ENCODE measurements at places on chromosomes 16 and 17.

- DNase-seq: no peak
Measured at GRCh38 chr17:73482894-73483293, 161.4 kb downstream of the SDK2 start.

DNA sequence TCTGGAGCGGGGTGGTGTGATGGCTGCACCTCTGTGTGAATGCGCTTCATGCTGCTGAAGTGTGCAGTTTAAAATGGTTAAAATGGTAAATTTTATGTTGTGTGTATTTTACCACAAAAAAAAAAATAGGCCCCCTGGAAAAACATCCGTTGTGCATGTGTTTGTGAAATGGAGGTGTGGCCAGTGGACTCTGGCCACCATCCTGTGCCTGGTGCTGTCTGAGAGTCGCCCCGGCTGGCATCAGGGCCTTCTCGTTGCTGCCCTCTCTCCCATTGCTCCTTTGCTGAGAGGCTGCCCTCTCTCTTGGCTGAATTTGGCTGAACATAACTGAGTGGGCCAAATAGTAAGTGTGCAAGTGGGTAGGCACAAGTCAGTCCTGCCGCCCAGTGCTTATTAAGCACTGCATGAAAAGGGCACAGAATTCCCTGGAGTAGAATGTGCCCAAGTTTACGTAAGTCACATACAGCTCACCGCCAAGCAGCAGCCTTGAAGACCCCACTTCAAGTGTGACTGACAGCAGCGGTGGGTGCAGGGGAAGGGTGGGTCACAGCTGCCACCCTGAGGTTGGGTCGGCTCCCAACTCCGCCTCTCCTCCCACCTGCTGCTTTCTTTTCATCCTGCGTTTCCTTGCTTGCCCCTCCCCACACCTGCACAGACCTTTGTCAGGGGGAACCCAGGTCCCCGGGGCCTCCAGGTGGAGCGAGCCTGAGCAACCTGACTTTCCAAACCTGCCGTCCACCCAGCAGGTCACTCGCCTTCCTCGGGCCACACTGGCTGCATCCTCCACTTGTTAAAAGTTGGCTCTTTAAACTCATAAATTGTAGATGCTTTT, 46.8 kb downstream of the FOXK2 start:
- DNase-seq: no peak

GRCh38 chr16:77838597-77839255, 50.4 kb downstream of the VAT1L start:
- DNase-seq: no peak

- no peak for DNase-seq
Measured at GRCh38 chr16:14369734-14370598, 260.1 kb downstream of the PARN start.

DNA sequence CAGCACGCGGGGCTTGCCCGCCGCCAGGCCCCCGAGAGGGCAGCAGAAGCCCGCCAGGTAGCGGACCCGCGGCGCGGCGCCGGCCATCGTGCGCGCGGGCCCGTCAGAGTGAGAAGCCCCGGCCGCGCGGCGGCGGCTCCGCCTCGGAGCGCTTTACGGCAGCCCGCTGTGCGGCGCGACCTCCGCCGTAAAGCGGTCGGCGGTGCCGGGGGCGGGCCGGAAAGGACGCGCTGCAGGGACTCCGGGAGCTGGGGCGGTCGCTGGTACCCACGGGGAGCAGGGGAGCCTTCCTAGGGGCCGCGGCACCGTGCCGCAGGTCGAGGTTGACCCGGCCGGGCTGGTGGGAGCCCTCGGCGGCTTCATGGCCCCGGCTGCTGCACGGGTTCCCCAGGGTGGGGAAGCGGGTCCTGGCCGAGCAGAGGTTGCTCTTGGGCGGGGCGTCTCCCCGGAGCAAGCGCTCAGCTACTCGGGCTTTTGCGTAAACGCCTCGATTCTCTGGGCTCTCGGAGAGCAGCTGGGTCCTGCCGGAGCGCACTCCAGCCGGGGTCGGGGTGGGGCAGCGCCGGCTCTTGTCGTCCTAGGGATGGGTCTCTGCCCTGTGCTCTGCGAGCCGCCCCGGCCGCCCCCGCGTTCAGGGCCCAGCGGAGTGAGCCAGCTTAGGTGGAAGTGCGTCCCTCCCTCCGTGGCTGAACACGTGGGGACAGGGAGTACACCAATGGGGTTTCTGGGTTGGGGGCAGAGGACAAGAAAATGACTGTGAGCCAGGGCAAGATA, at the start of gene FAAP100:
Gene FAAP100 (minus strand): TSS at position 110 of the 774 bp plus-strand sequence. CDS start 23 bp downstream, at position 87.
- DNase-seq: no peak

DNA sequence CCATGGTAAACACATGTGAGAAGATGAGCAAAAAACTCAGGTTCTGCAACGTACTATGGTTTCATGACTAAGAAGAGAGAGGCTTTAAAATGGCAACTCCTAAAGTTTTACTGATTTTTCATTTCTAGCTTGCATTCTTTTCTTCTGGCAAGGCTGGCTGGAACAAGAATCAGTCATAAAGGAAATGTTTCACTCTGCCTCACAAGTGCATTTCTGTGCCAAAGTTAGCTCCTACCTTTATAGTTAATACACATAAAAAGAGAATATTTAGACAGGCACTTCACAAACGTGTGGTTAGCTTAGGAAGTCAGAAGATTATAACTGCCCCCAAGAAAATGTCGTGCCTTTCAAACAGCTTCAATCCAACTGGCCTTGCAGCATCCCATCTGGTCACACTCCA, 417.1 kb upstream of the CDH11 start:
- DNase-seq: no peak
